CD4-positive, alpha-beta T cell treated with Interleukin-6 at 100 ng/mL for 8 hours (primary cell): ENCODE measurements at places on chromosomes 3 and 15.
A peak's percentile ranks its signal among the peaks of the same experiment; 100 is the strongest.

- no peak for DNase-seq
Observed at GRCh38 chr3:42685363-42685881, at the start of gene KLHL40. Gene KLHL40 (plus strand): TSS chr3:42685537. CDS start chr3:42685619, 82 bp downstream.

GRCh38 chr3:96538186-96538585 lies 276.2 kb upstream of the EPHA6 start:
- DNase-seq, result no peak

- no peak for DNase-seq
Observed at GRCh38 chr3:105608623-105609022, 241.9 kb downstream of the ALCAM start.

- DNase-seq, result peak; percentile 27
Observed at GRCh38 chr3:183202004-183202722, 39.6 kb upstream of the LAMP3 start.

DNA sequence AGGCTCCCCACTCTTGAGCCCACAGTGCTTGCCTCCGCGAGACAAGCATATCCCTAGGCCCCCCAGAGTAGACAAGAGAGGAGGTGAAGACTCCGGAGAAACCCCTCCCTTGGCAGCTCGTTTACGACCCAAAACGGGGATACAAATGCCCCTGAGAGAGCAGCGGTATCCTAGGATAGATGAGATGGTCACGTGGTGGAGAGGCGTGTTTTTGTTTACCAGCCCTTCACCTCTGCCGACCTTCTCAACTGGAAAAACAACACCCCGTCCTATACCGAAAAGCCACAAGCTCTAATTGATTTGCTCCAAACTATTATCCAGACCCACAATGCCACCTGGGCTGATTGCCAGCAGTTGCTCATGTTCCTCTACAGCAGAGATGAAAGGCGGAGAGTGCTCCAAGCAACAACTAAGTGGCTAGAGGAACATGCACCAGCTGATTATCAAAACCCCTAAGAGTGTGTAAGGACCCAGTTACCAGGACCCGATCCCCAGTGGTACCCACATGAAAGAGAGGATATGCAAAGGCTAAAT lies 99.5 kb upstream of the OSBPL11 start:
- DNase-seq, result no peak

DNA sequence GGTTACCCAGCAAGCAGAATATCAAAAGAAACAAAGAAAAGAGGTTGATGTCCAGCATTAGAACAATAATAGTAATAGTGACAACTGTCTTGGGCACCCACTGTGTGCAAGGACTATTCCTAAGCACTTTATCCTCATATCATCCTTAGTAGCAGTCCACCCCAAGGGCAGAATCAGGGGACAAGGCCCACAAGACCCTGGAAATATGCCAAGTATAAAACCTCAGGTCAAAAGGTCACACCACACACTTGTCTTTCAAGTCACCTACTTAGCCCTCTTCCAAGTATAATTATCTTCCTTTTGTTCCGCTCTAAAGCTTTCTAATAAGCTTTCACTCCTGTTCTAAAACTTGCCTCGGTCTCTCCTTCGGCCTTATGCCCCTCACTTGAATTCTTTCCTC lies 124.0 kb upstream of the STT3B start:
- no peak for DNase-seq

GRCh38 chr3:62870321-62870720 lies 4.9 kb downstream of the CADPS start:
- DNase-seq, result no peak

DNA sequence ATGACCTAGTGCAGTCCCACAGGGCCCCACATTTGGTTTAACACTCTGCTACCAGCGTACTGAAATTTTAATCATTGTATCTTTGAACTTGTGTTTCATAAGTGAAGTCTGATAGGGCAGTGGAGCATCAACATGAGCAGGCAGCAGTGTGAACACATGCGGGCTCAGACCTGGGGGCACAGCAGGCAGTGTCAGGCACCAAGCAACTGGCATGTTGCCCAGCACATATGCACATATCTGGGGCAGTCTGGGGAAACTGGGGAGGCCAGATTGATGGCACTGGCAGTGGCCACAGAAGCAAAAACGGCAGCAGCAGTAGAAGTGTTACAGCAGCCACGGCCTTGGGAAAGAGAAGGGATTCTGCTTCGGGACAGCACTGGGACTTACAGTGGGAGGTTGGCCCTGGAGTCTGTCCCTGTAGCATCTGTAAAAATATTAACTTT lies 353.9 kb upstream of the KCNMB2 start:
- no peak for DNase-seq

- DNase-seq, result no peak
Observed at GRCh38 chr3:25787689-25788088, 2.2 kb upstream of the OXSM start.

DNA sequence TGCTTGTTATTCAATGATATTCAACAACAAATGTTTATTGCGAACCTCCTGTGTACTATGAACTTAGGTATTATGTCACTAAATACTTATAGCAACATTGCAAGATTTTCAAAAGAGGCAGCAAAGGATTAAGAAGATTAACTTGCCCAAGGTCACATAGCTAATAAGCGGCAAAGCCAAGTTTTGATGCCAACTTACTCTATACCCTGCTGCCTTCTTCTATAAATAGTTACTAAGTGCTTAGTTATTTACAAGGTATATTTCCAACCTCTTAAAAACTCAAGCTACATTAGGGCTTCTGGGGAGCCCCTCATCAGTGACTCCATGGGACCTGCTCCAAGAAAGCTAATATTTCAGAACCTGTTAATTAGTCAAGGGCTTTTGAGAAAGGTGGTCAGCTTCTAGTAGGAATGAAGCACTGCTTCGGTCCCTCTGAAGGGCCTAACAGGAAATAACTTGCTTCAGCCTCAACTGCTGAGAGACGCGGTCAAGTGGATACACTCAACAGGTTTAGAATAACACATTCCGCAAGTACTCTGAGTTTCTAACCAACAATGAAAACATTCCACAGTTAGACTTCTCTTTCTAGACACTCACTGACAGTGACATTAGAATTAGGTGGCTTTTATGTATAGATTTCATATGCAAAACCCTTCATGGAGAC lies 125.5 kb downstream of the DGKG start:
- DNase-seq, result no peak

- no peak for DNase-seq
Observed at GRCh38 chr3:162525771-162526170, 1029.2 kb downstream of the OTOL1 start.

DNA sequence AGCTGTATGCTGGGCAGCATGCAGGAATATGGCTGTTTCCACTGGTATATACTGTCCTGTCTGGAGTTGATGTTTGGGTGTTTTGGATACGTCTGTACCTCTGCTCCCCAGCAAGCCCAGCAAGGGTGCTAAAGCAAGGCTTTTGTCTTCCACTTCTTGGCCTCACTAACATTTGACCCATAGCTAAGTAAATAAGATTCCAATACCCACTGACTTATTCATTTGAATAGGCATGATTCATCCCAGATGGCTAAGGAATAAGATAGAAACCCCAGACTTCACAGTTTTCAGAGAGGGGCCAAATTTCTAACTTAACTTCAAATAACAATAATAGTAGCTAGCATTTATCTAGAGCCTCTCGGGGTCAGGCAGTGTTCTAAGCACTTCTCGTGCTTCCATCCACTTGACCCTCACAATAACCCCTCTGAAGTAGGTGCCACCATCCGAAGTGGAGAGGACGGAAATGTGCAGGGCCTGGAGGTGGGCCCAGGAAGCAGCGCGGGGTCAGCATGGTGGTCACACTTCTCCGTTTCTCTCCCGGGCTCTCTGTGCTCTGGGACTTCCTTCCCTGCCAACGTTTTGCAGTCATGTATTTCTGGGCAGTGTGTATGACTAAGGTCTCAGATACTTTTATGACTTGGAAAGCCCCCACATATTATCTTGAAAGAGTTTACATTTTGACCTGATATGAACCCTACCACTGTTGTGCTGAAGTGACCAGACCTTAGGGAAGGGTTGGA lies 39.3 kb downstream of the LRRK1 start:
- no peak for DNase-seq

- no peak for DNase-seq
Observed at GRCh38 chr3:102156426-102156825, 278.4 kb upstream of the ZPLD1 start.

DNA sequence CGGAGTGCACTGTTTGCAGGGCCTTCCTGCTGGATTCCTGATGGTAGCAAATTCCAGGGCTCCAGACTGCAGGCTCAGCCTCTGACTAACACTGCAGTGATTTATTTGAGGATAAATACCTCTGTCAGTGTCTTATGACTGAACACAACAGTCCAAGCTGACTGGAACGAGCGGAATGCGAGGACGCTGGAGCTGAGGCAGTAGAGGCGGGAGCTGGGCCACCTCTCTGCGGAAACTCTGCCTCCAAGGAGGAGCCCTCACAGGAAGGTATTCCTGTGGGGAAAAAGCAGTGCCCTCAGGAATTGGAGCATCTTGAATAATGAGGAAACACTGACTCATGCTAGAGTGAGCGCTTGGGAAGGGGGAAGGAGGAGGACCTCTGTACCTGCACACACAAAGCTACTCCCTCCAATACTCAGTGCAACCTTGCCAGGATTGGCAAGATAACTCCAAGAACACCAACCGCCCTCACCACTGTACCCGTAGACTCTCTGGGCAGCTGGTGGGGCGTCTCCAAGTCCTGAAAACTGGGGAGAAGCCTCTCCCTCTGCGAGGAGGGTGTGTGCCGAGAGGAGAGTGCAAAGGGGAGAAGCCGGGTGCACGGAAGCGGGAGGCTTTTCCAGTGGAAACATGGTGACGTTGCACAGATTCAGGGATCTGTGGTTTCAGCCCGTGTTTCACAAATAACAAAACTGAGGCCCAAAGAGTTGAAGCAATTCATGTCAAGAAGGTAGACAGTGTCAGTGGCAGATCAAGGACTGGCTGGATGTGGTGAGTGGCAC lies 43.0 kb downstream of the VGLL4 start:
- no peak for DNase-seq

DNA sequence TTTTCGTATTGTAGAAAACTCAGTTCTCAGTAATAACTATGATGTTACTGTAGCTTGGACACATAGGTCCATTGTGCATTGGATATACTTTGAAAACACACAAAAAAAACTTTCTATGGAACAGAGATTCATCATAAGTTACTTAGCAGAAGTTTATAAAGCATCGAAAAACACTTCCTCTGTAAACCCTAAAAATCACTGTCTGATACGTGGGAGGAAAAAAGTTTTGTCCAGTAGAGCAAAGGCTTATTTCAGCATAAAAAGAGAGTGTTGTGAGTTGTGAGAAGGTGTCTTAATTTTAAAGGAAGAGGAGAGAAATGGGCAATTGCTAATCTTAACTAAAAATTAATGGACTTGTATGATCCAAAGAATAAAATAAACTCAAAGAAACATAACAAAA lies 64.8 kb downstream of the OSTN start:
- DNase-seq, result no peak

DNA sequence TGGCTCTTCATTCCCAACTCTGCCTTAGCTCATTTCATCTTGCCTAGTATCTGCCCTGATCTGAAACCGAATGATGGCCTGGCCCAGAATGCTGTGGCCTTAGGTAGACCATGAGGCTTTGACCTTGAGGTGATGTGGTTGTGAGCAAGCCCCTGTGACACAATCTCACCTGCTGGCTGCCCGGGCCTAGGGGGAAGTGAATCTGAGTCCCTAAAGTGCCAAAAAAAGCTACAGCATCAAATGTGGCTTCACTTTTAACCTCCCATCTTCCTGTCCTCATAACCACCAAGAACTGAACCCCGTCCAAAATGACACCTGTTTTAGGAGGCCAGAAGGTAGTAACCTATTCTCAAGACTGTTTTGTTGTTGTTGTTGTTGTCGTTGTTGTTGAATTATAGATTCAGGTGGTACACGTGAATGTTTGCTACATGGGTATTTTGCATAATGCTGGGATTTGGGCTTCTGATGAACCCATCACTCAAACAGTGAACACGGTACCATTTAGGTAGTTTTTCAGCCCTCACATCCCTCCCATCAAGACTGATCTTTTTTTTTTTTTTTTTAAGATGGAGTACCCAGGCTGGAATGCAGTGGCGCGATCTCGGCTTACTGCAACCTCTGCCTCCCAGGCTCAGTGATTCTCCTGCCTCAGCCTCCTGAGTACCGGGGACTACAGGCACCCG lies 54.6 kb downstream of the MCCC1 start:
- no peak for DNase-seq

DNA sequence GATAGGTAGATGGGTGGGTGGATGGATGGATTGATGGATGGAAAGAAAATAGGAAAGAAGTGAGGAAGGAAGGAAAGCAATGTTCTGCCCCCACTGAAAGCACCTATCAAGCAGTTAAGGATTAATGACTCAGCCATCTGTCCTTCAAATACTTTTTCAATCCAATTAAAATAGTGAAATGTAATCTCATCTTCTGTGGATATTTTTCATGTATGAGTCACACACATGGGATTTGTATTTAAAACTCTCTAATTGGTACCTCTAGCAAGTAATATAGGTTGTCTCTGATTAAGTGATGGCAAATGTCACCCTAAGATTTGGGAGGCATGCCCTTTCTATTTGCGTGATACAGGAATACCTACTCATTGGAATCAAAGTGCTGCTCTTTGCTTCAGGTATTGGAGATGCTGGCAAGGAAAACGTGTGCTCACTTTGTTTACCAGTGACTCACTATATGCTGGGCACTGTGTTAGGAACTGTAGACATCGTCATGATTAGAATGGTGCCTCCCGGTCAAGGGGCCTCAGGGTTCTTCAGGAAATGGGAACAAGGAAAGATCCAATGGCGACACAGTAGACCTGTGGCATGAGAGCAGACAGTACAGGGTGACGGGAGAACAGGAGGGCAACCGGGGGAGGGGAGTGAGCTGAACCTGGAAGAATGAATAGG lies 230.1 kb downstream of the CLSTN2 start:
- DNase-seq, result no peak

DNA sequence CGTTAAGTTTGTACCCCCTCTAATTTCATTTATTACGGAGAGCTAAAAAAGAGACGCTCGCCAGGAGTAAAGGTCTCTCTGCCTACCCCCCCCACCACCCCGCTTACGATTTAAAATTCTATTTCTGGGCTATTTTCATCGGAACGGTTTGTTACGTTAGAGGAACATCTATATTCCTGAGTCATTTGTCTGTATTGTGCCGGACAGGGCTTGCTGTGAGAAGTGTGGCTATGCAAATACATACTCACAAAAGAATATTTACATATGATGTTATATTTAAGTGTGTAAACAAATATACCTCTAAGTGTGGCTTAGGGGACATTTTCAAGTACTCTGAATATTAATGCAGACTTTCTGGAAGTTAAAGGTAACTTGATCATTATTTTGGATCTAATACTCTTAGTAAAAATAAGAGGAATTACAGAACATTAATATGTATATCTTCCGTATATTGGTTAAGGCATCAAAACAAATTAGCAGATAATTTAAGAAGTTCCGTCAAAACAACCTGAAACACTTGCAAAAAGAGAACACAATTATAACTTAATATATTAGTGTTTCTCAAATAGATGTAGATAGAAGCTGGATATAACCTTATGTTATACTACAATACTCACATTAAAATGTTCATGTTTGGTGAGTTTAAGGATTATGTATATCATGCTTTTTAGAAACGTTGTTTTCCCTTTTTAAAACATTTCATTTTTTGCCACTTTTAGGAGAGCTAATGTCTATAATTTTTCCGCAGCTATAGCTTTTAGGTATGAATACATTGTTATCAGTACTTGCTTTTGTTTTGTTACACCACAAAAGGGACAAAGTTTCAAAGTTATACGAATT lies 1.6 kb upstream of the SHOX2 start:
- no peak for DNase-seq
